ENCODE measurements at places on chromosomes 4 and X.

DNA sequence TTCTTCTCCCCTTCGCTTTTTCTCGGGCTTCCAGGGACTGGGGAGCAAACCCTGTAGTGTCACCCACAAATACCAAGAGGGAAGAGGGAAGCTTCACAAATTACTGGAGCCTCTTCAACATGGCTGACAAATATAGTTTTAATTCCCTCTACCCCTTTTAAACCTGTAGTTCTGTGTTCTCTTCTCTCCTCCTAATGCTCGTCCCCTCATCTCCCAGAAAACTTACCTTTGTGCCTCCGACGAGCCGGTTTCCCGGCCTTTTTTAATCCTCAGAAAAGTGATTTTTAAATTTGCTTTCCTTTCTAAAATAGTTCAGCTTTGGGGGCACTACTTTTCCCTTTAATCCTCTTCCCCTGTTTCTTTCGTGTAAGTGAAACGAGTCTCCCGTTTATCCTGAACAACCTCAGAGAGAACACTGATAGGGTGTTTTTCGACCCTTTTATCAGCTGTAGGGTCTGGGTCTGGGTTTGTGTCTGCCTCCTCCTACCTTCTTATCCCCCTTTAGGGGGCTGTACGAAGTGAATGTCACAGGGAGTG, 408 bp downstream of the TET2 start:
- no peak for DNase-seq

DNA sequence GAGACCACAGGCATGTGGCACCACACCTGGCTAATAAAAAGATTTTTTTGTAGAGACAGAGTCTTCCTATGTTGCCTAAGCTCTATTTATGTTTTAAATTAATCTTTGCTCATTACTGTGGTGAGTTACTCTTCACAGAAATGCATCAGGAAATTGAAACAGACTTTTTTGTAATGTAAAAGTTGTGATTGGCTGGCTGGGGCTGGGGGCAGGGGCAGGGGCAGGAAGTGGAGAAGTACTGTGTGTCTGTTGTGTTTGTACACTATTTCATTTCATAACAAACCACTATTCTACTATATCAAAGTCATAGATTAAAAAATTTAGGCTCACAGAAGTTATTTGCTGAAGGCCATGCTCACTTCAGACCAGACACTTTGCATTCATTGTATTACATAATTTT, 19.1 kb upstream of the ABRAXAS1 start:
- DNase-seq, result no peak

DNA sequence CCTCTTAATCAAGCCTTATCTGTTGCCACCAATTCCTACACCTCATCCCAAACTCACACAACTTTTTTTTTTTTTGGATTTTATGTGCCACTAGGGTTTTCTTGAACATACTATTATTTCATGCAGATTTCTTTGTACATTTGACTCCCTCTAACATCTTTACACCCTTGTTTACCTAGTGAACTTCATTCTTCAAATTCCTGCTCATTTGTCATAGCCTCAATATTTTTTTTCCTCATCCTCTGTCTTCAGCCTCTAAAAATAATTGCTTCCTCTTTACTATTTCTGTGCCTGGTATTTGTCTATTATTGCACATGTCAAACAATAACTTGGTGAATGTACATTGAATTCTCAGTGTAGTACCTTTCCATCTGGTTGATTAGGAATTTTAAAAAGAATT, 22.0 kb downstream of the NBDY start:
- no peak for DNase-seq

- DNase-seq, result no peak
Measured at GRCh38 chr4:128853741-128854140, 44.2 kb downstream of the JADE1 start.

All from NCI-H146 (cell line).